ENCODE measurements at places on chromosomes 2 and 18.

GRCh38 chr2:182064019-182064778, 78.5 kb downstream of the PPP1R1C start:
- DNase-seq: no peak

DNA sequence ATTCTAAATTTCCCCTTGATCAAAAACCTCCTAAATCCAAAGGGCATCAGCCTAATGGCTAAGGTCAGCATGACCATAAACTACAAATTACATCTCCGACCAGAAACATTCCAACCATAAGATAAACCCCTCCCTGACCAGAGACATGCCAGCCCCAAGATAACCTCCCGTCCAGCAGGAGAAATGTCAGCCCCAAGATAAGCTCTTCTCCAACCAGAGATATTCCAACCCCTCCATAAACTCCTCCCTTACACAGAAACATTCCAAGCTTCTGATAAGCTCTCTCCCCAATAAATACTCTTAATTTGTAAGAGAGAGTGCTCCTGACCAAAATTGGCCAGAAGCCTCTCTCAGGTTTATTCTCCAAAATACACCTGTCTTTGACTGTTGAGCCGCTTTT, 274.0 kb downstream of the RNF152 start:
- no peak for DNase-seq

DNA sequence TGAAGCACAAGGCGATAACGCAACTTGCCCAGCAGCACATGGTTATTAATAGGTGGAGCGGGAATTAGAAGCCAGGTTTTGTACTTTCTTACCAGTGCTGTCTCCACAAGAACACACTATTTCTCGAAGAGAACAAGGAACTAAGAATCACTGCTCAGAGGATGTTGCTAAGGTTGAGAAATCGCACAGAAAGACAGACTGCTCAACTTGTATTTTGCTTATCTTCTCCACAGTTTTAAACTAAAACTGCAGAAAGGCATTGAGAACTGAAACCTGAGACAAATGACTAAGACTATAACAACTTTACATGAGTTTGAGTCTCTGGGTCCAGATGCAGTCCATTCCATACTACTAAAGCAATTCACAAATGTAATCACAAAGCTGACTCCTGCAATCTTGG, 6.2 kb downstream of the PRKD3 start:
- DNase-seq: peak; percentile 70

- DNase-seq: peak; percentile 6
Observed at GRCh38 chr2:220279840-220280239, 652.4 kb downstream of the SLC4A3 start.

DNA sequence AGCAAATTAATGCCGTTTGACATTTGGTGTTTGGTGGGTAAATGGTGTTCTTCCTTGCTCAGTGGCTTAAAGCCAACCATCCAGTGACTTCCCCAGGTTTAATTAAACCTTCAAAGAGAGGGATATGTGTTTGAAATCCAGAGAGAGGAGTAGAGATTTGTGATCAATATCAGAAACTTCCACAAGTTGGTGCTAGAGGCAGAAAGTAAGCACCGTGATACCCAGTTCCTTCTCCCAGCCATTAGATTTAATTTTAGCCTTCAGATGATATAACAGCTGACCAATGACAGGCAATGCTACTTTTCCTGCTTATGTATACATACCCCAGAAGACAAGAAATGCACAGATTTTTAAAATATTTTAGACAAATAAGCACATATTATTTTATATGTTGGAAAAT, 398.5 kb downstream of the CDH2 start:
- DNase-seq: peak; percentile 52

DNA sequence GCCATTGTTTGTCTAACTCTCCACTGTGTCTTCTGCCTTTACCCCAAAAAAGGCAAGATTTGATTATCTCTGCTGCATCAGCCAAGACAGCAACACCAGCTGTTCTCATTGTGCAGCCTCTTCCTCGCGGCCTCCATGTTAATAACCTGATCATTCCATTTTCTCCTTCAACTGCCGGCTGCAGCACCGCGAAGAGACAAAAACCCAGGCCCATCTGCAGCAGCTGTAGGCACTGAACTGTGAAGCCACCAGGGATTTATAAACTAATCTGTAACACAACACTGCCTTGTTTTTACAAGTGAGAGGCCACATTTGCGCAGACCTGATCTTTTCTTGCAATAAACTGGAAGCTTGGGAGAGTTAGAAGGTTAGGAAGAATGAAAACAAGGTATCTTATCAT, 147.8 kb downstream of the SATB2 start:
- no peak for DNase-seq

DNA sequence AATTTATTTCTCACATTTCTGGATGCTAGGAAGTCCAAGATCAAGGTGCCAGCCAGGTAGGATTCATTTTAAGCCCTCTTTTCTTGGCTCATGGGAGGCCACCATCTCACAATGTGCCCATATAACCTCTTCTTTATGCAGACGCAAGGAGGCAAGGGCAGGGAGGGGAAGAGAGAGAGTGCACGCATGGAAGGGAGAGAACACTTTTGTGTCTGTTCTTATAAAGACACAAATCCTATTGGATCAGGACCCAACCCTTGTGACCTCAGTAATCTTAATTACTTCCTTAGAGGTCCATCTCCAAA, 32.5 kb downstream of the CMPK2 start:
- no peak for DNase-seq

DNA sequence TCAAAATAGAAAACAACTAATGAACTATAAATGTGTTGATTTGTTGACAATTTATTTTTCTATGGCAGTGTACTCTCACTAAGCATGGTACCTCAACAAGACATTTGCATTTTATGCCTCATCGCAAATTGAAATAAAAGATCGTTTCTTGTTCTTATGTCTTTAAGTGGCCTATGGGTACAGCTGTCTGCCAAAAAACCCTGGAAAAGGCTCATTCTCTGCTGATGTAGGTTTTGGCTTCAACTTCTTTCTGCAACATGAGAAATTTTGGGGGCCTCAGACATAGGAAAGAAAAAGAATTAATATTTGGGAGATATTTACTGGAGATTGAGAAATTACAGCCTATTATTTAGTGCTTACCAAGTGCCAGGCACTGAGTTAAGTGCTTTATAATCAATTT, 205.1 kb upstream of the DPP10 start:
- no peak for DNase-seq

DNA sequence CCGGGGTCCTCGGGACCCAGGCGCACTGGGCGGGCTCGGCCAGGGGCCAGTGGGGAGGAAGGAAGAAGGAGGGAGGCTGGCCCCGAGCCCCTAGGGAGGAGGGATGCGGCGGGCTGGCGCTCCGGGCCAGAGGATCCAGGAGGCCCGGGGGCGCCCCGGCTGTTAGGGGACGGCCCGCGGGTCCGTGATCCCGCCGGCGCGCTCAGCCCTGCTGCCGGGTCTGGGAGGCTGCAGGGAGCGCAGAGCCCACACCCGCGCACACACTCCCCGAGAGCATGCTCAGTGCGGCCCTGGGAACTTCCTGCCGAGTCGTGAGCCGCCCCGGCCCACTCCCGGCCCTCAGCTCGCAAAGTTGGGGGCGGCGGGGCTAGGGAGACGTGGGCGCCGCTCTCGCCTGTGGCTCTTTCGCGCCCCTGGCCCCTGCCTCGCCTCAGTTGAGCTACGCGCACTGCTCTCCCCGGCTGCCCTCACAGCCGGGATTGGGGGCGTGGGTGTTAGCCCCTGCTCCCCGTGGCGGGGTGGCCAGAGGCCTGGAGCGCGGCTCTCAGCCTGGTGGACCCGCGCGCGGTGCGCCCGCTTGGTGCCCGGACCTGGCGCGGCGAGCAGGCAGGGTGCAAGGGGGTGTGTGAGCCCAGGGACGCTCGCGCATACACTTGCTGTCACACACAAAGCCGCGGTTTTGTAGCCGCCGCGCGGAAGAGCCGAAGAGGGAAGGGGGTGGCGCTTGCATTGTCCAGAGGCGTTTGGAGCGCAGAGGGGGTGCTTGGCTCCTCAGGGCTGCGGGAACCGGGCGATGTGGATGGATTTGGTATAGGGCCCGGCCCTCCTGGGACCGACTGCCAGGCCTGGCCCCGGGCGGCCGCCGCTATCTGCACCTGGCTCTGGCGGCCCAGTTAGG, 132.9 kb upstream of the MGAT5 start:
- DNase-seq: peak; percentile 71

GRCh38 chr2:195304310-195304709, 352.7 kb upstream of the SLC39A10 start:
- DNase-seq: no peak

GRCh38 chr2:137872577-137872976, 91.7 kb upstream of the HNMT start:
- no peak for DNase-seq

- no peak for DNase-seq
Observed at GRCh38 chr2:168910330-168910729, 9.2 kb downstream of the G6PC2 start.

- DNase-seq: no peak
Observed at GRCh38 chr2:169031202-169031601, at the start of gene ABCB11. Gene ABCB11, minus strand, starts transcription at chr2:169031324. Its CDS starts 13,199 bp downstream, at chr2:169018125.

GRCh38 chr18:55229682-55230081, 270.4 kb upstream of the CCDC68 start:
- DNase-seq: no peak

GRCh38 chr2:184137955-184138354, 460.4 kb upstream of the ZNF804A start:
- DNase-seq: no peak

DNA sequence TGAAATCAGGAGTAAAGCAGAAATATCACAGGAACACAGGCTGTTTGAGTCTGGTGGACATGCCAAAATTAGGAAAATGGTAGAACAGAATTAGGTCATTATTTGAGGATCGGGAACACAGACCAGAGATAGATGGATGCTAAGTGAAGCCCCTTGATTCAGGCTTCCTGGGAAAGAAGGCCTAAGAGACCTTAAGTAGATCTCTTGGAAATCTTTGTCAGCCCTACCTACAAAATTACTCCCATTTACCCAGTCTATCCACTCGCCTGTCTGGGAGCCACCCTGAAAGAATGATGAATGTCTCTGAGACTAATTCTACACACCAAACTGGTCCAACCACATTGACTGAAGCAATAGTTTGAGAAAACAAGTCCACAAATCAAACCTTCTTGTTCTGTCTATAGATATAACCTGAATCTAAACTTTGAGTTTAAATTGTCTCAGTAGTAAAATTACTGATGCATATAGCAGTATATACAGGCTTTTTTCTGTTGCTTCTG, 36.6 kb upstream of the TANK start:
- DNase-seq: no peak

DNA sequence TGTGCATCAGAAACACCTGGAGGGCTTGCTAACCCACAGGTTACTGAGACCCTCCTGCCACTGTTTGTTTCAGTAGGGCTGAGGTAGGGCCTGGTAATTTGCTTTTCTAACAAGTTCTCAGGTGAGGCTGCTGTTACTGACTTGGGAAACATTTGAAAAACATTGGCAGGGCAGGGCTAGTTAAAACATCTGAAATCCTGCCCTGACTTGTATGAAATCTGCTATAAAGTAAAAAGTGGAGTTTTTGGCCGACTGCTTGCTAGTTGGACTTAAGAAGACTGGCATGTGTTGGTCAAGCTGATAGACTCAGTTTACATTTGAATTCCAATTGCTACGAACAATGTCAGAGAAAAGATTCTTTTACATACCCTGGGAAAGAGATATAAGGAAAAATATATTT, 111.6 kb upstream of the DLX2 start:
- no peak for DNase-seq

DNA sequence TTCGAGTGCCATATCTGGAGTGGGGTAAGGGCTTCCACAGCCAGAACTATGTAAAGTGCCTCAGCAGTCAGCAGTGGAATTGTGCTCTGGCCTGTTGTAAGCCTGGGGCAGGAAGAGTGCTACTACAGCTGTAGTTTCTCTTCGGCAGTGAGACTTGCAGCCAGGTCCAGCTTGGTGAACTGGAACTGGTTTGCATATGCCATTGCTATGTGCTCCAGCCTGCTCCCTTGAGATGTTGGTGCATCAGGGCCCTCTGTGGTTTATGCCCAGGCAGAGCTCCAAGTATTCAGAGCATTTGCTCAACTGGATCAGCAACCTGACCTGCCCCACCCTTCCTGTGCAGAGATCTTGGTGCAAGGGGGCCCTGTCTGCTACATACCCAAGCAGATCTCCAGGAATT, 47.8 kb downstream of the ZNF804A start:
- DNase-seq: peak; percentile 17

GRCh38 chr2:173187941-173188788, 112.5 kb downstream of the MAP3K20 start:
- DNase-seq: peak; percentile 79

GRCh38 chr2:224145751-224146355, 106.8 kb upstream of the SERPINE2 start:
- DNase-seq: peak; percentile 98

DNA sequence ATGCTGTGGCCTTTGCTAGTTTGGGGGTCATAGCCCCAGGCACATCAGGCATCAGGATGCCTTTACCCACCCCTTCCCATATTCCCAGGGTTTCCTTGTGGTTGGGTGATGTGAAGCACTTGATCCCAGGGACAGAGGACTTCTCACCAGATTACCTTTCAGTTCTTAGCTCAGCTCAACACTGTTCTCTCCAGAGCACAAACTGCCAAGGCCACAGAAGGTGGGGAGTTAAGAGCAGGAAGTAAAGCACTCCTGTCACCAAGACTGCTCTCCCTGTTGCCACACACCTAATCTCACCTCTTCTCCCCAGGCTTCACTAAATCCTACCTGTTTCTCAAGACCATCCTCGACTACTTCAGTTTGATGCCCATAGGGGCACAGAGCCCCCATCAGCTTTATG, 25.9 kb downstream of the FHOD3 start:
- DNase-seq: no peak

- no peak for DNase-seq
Observed at GRCh38 chr2:217614498-217614897, 388.3 kb downstream of the TNS1 start.

DNA sequence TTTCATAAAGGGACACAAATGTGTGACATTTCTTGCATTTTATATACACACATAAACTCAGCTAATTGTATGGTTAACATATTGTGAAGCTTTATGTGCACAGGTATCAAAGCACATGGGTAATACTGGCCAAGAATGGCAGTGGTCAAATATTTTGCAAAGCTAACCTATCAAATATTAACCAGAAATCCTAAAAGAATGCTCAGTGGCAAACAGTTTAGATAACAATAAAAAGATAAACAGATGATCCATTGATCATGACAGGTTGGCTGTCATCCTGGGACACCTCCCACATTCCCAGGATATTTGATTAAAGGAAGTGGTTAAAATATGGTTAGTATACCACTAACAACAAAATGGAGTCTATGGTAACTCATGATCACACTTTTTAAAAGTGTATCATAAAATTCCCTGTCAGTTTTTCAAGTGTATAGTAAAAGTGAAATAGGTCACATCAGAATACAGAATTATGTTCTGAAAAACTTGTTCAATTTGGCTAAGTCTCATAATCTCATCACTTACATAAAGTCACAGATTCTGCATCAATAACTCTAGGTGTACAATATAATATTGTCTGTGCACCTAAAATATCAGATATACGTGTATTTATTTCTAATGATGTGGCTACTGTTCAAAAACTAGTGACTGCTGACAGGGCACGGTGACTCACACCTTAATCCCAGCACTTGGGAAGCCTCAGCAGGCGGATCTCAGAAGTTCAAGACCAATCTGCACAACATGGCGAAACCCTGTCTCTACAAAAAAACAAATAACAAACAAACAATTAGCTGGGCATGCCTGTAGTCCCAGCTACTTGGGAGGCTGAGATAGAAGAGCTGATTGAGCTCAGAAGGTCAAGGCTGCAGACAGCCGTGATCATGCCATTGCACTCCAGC, 48.9 kb downstream of the CDH2 start:
- no peak for DNase-seq
